Stimulated activated CD8-positive, alpha-beta memory T cell treated with anti-CD3 and anti-CD28 coated beads, Interleukin-4, amount 100 ng/mL, for 4 hours (primary cell): ENCODE measurements at places on chromosomes 7 and 10.

- DNase-seq = no peak
These were observed 137.4 kb upstream of the GRB10 start for GRCh38 chr7:50920031-50920635.

DNA sequence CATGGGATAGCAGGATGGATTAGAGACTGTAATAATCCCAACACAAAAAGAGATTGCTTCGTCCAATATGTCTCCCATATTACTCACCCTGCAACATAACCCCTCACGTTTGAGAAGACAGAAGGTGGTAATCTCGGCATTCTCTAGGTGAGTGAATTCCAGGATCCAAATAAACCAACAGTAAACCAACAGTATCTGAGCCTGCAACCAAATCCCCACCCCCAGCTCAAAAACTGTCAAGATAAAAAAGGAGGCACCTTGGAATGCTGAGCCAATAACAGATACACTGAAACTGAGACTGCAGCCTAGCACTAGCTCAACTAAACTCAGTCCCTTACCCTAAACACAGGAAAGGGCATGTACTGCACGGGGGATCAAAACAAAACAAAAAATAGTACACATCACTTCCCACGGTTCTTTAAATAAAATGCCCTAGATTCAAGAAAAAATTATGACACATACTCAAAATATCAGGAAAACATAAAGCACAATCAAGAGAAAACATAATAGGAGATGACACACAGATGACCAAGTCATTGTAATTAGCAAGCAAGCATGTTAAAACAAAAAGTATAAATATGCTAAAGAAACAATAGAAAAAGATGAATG, 28.0 kb downstream of the IPMK start:
- DNase-seq = no peak

GRCh38 chr7:25615593-25615992, 387.3 kb upstream of the NPVF start:
- DNase-seq = no peak

- no peak for DNase-seq
These were observed 9.0 kb downstream of the SFXN3 start for GRCh38 chr10:101040061-101040460.

GRCh38 chr10:46250898-46251856, 35.6 kb upstream of the ANTXRL start:
- no peak for DNase-seq

GRCh38 chr7:16323313-16323712, 98.0 kb downstream of the CRPPA start:
- DNase-seq = no peak

DNA sequence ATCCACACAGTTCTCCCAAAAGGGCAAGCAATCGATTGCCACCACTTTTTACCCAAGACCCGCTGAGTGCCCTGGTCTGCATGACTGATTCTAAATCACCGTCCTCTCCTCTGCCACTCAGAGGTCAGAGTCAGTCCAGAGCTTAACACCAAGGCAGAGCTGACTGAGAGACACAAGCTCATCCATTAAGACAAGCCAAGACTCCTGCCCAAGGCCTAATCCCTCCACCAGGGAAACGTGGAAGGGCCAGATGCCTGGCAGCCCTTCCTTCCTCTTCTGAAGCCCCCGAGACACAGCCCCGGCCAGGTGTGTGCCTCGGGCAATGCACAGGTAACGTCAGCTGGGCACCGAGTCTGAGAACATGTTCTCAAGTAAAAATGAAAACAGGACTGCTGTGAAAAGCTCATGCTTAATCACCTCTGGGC, 51.7 kb downstream of the DIP2C start:
- DNase-seq = no peak

GRCh38 chr7:9958486-9958885, 1015.2 kb upstream of the PHF14 start:
- no peak for DNase-seq

DNA sequence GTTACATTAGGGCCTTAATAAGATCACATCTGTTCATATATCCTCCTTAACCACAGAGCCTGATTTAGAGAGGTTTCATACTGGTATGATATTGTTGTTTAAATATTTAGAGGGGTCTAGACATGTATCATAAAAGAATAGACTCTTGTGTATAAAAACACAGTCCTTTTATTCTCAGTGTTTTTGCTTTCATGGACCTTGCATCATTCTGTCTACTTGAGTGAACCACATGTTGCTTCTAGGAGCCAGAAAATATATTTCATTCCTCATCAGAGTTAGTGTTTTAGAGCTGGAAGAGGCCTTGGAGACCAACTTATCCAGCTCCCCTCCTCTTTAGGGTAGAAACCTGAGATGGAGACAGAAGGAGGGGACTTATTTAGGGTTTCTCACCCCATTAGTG, 312.8 kb downstream of the LRMDA start:
- no peak for DNase-seq

DNA sequence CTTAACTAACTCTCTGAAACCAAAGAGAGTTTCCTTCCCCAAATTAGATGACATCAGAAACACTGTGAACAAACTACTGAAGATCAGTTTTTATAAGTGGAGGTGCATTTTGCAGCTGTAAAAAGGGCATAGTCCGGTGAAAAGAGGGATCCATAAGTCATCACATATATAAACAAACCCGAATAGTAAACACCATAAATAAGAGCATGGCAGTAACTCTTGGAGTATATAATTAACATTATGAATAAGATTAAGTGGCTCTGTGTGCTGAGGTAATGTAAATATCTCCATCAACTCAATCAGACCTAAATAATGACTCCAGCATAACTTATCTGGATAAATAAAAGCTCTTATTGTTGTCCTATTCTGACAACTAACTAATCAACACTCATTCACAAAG, 43.0 kb upstream of the SHTN1 start:
- no peak for DNase-seq

GRCh38 chr10:5234106-5234860, 37.6 kb downstream of the AKR1C4 start:
- no peak for DNase-seq

- no peak for DNase-seq
These were observed at the start of gene HPSE2 for GRCh38 chr10:99235658-99236626. HPSE2 (minus strand) TSS chr10:99235852.

DNA sequence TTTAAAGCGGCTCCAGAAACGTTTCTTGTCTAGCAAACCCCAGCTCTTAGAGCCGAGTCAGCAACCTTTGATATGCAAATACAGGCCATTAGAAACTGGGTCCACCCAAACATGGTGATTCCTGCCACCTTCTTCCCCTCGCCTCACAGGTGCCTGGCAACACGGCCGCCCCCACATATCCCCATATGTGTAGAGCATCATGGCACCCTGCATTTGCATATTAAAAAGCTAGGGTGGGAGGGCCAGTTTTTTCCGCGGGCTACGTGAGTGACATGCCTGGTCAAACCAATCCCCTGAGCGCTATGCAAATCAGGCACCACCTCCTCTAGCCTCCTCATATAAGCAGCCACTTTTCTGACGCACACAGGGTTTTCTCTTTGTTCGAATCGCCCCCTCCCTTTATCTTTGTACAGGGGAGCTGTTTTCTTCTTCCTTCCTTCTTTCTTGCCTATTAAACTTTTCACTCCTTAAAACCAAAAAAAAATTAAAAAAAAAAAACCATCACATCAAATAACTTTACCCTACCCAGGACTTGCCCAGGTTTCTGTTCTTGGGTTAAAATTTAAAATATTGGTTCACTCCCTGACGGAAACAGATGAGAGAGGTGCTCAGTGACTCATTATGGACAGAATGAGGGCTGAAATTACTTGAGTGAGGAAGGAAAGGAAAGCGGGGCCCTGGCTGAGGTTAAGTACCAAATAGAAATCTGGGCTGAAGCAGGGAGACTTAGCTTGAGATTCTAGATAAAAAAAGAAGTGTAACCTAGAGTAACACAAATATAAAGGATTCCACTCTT, 59.8 kb downstream of the COA1 start:
- DNase-seq = peak; percentile 54

GRCh38 chr7:146115851-146116520, 615 bp upstream of the CNTNAP2 start:
- DNase-seq = no peak

DNA sequence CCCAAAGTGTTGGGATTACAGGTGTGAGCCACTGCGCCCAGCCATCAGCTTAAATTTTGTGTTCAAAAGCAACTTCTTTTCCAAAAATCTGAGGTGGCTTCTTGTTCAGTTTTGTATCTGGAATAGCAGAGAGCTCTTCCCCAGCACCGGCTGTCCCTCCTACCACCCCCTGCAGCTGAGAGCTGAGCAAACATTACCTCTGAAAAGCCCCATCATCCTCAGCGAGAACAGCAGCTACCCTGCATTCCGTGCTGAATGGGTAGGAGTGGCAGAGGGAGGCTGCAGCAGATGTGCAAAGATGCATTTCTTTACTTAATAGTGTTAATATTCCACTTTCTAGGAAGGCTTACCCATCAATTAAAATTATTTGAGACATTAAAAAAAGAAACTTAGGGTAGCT, 31.8 kb downstream of the CCM2 start:
- no peak for DNase-seq

GRCh38 chr10:91564508-91564907, 68.4 kb downstream of the PPP1R3C start:
- no peak for DNase-seq

DNA sequence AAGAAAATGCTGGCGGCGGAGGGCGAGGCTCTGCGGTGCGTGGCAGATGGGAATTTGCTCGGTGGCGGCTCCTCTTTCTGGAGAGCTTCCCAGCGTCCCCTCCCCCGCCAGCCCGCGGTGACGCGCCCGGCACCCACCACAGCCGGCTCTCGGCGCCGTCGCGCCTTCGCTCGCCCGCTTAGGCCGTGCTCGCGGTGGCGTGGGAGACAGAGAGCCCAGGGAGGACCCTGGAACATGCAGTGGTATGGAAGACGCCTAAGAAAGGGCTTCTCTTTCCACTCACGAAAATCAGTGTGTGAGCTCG, 576 bp upstream of the CSGALNACT2 start:
- peak; percentile 12 for DNase-seq

DNA sequence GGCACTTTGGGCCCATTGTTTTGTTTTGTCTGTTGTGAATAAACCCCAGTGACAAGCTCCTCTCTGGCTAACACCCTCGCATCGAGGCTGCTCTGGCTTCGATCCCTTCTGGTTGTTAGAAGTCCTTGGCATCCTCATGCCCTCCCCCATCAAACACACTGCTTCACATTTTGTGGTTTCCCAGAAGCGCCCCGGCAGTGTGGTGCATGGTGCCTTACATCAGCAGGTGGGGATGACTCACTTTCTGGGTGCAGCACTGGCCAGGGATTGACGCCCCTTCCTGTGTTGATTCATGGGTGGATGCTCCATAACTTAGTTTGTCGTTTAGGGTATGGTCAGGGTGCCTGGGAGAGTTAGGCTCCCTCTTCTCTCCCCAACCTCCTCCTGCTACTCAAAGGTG, 51.4 kb downstream of the PLPP4 start:
- DNase-seq = no peak

DNA sequence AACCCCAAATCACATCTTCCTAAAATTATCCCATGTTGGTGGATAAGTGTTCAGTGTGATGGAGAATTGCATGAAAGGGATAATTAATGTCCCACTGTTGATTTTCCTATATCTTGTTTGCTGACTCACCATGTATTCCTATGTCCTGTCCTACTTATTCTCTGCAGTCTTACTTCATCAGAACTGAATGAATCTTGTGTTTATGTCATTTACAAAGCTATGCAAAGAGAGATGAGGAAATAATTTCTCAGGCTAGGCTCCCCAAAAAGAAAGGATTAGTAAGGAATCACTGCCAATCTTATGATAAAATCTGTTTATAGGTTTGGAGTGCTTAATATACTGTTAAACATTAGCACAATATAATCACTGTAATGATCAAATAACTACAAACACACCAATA, 360.8 kb downstream of the CRPPA start:
- no peak for DNase-seq

GRCh38 chr7:16419126-16419525, 2.2 kb downstream of the CRPPA start:
- no peak for DNase-seq

- no peak for DNase-seq
These were observed 287.4 kb downstream of the CELF2 start for GRCh38 chr10:11304906-11305585.
